ENCODE measurements at places on chromosomes 7 and 10.

DNA sequence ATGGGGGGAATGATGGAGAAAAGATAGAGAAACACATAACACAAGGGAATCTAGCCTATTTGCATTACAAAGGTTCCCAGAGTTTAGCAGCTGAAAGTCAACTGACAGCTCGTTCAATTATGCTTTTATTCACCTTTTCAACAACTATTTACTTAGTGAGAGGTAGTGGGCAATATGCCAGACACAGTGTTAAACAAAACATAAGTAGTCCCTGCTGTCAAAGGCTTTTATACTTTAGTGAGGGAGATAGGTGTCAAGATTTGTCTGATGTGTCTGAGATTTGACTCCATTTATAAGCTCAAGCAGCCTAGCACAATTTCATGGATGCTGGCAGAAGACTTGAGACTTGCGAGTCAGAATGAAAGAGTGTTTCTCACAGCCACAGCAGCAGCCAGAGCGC is 549.0 kb upstream of the VSTM2A start:
- DNase-seq = no peak

GRCh38 chr7:49487830-49488140 is 285.7 kb upstream of the VWC2 start:
- DNase-seq = no peak

- DNase-seq = no peak
Measured at GRCh38 chr7:139949629-139950028, 113.1 kb downstream of the PARP12 start.

DNA sequence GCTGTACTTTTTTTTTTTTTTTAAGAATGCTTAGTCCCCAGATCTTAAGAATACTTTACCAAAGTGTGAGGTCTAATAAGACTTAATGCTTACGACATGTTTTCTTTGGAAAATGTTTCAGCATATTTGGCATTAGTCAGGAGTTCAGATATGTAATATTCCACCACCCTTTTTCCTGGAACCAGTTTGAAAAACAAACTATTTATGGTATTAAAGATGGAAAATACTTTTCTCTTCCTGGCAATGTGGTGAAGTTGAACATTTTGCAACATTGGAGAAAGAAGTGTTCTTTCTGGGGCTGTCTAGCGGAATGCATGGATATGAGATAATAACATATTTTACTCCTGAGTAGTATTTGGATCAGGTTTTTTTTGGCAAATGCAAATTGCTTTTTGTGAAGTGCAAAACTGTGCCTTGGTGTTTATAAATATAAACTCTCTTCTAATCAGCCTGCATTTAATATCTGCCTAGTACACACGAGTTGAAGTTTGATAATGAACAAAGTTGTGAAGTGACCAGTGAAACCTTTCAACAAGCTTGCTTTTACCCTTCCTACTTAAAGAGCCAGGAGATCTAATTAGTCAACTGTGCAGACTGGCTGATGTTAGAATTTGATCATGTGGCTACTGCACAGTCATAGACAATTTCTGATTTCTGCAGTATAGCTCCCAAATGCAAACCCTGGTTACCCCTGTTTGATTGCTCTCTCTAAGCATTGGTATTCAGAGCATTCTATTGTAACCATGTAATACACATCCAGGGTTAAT is 20.9 kb downstream of the MAP3K8 start:
- DNase-seq = no peak

DNA sequence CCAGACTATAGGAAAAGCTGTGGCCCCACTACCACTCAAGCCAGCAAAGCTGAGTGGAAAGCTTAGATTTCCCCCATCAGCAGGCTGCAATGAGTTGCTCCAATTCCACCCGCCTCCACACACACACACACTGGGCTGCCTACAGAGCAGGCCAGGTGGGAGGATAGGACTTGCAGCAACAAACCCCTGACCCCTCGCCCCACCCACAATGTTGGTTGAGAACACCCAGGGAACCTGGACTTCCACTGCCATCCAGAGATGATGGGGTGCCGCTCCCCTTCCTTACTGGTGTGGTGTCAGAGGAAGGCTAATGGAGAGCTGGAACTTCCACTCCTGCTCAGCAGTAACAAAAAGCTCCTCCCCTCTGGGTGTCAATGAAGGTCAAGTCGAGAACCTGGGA is 16.8 kb upstream of the PLEKHA1 start:
- DNase-seq = no peak

GRCh38 chr7:13105209-13105608 is 417.8 kb downstream of the ARL4A start:
- no peak for DNase-seq

- DNase-seq = no peak
Measured at GRCh38 chr10:28925121-28925663, 247.9 kb downstream of the BAMBI start.

GRCh38 chr7:109694149-109695071 is 1124.7 kb downstream of the DNAJB9 start:
- no peak for DNase-seq

- no peak for DNase-seq
Measured at GRCh38 chr7:8325067-8325466, 63.1 kb upstream of the ICA1 start.

DNA sequence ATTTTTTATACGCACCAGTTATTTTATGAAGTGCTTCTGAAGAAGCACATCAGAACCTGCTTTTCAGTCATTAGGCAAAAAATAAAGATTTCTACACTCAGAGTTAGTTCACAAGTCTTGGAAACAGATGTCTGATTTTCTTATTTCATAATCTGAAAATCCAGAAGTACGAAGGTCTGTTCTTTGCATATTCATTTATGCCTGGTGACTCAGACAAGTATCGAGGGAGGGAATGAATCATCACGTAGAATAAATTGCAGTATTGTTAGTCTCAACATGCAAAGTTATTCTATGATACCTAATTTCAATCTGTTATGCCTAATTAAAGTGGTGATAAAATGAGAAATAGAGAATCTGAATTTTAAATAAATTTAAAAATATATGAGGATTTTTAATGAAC is 113.6 kb upstream of the SEM1 start:
- DNase-seq = no peak

DNA sequence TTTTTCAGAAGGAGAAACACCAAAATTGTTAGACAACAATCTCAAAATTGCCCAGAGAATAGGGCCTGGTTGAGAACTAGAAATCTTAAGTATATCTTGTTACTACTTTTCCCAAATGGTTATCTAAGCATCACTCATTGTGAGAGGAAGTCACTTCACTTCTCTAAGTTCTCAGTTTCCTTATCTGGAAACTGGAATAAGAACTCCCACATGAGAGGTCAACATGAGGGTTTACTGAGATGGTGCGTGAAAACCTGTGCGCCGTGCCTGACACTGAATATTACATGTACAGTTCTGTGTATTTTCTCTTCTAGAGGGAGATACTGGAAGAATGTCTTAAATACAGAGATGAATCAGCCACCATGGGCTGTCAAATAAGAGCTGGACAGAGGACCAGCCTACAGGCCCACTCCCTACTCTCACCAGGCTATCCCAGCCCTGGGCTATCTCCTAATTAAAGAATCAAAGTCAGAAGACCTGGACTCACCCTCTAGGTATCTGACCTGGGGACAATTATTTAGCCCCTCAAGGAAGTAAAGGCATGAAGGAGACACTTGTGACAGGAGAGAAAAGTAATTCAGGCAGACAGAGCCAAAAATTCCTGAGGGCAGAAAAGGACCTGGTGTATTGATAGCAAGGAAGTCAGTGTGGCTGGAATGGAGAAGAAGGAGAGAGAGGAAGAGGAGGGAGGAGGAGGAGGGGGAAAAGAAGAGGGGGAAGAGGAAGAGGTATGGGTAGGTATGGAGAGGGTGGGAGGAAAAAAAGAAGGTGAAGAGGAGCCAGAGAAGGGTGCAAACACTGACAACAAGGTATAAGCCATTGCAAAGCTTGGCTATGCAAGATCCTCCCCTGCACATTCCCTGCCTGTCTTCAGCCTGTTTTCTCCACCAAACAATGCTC is 44.9 kb downstream of the CCDC71L start:
- DNase-seq = no peak

GRCh38 chr10:113927440-113927839 is 73.0 kb downstream of the NHLRC2 start:
- no peak for DNase-seq
